ENCODE measurements at places on chromosomes 7 and 10.

GRCh38 chr7:104240401-104240800 is 32.6 kb upstream of the ORC5 start:
- no peaks in the 10 kb centered on the region for H3K27me3 ChIP-seq
- no peak overlapping the region for H3K4me3 ChIP-seq
- no peaks in the 10 kb centered on the region for H3K4me1 ChIP-seq
- no peak overlapping the region for H3K27ac ChIP-seq

- H3K36me3 ChIP-seq, result no peaks in the 10 kb centered on the region
- H3K4me3 ChIP-seq, result no peak overlapping the region
- H3K27me3 ChIP-seq, result no peaks in the 10 kb centered on the region
- no peak overlapping the region for H3K27ac ChIP-seq
- DNase-seq, result peak; percentile 15
These were observed 122.5 kb downstream of the C1GALT1 start for GRCh38 chr7:7304705-7305450.

- H3K4me1 ChIP-seq, result peaks cover 45% of the 10 kb centered on the region
- H3K27me3 ChIP-seq, result no peaks in the 10 kb centered on the region
- peak; percentile 55 for DNase-seq
- H3K36me3 ChIP-seq, result no peaks in the 10 kb centered on the region
- peak overlapping the region; percentile 47 for H3K4me3 ChIP-seq
- peak overlapping the region; percentile 68 for H3K27ac ChIP-seq
These were observed 3.4 kb downstream of the KCNH2 start for GRCh38 chr7:150974468-150975391.

DNA sequence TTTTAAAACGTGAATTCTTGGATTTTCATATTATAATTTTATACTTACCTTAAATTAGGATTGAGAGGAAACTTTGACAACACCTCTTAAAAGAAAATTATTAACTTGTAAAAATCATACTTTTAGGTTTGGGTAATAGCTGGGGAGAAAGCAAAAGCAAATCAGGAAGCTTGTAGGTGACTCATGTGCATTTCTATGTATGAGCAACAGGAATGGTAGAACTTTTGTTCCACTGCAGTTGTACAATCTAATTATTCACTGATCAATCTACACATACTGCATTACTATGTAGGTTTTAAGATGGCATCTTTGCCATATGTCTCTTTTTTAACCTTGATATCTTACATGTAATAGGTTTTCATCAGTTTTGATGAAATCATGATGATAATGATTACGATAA is 223.2 kb downstream of the PRKG1 start:
- no peaks in the 10 kb centered on the region for H3K36me3 ChIP-seq
- no peak for DNase-seq
- H3K27ac ChIP-seq, result no peak overlapping the region
- no peaks in the 10 kb centered on the region for H3K27me3 ChIP-seq

DNA sequence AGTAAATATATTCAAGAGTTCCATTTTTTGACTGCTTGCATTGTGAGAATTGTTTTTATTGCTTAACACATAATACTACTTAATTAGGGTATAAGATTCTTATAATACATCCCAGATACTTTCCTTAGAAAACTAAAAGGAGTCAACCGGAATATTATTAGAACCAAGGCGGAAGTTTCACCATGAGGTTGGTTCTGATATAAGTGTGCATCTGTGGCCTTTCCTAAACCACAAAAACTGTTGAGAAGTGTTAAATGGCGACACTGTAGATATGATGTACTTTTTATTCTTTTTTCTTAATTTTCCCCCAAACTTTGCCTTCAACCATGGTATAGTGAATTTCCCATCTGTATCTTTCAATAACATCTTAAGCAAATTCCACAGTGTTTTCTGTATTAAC is 32.3 kb upstream of the INHBA start:
- DNase-seq, result no peak
- H3K27ac ChIP-seq, result no peak overlapping the region
- H3K27me3 ChIP-seq, result no peaks in the 10 kb centered on the region
- H3K4me3 ChIP-seq, result no peak overlapping the region
- H3K36me3 ChIP-seq, result no peaks in the 10 kb centered on the region

Data from stomach (tissue), 19 donors.